Fibroblast of skin of right biceps (primary cell): ENCODE measurements at places on chromosomes 1 and 21.

- DNase-seq = peak; percentile 34
These were observed 48.5 kb upstream of the PBX1 start for GRCh38 chr1:164510435-164510834.

DNA sequence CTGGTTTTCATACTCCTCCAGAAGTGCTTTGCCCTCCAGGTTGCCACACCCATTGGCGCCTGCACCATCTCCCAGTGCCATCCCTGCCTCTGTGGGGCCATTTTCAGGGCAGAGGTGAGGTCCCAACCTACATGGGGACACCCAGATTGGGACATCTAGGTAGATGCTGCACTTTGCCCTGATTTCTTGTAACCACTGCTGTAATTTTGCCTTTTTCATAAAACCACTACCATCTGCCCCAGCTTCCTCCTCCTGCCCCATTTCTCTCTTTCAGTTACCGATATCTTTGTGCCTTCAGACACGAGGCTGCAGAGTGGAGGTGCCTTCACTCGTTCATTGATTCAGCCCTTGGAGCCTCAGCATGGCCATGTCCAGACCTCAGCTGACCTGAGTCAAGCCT lies 21.4 kb downstream of the FAAH start:
- DNase-seq = no peak

DNA sequence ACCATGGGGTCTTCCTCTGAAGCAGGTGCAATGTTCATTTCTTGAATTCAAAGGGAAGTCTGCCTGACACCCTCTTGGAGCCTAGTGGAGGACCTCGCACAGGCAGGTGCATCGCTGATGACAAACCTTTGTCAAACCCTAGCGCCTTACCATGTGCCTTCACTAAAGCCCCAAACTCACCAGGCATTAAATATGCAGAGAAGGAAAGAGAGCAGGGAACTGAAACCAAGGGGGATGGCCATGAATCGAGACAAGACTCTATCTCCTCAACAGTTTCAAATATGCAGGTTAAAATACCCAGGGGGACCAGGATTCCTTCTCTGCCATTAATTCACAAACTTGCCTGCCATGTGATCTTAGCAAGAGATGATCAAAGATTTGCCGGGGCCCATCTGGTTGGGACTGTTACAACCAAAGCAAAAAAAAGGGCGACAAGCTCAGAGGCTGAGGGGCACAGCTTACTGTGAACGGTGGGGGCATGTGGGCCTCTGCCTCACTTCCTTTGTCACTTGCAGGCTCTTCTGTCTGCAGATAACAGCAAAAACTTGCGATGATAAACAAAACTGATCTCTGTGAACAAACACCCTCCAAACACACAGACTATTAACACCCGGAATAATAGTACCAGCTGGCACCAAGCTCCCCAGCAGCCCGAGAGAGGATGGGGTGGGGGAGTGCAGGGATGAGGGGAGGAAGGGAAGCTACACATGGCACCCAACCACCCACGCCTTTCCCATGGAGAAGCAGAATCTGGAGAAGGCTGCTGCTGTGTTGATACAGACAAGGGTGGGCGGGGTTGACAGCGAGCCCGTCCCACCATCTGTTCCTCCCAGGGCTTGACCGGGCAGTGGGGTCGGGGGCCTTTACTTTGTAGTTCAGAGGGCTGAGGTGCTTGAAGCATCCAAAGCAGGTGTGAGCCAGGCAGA lies 33.9 kb downstream of the TMEM63A start:
- peak; percentile 22 for DNase-seq

DNA sequence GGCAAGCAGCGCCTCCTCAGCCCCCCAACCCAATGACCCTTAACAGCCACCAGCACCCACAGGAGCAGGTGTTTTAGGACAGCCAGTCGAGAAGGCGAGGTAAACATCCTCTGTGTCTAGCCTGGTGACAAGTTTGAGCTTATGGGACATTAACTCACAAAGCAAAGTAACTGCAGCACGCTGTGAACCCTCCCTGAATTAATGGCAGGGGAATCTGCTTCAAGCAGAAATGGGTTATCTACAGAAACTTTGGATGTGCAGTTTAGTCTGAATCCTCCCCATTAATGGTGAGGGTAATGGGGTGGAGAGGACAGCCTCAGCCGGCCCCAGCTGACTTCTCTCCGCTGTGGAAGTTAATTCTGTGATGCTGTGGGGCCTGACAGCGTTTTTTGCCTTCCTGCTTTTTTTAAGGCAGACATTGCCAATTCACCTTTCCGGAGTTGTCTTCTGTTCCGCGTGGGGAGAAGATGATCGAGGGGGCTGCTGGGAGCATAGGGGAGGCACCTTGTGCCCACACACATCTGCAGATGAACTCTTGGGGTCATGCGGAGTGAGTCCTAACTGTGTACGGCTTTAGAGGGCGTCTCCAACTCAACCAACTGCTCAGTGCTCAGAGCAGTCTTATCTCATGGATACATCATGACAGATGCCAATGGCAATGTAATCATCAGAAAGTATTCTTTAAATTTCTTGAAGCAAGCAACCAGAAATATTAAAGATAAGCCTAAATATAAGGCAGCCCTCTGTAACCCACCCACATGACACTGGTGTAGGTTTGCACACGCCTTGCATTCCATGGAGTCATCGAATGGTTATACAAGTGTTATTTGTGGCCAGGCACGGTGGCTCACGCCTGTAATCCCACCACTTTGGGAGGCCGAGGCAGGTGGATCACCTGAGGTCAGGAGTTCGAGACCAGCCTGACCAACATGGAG lies 41.0 kb downstream of the POFUT2 start:
- DNase-seq = no peak

DNA sequence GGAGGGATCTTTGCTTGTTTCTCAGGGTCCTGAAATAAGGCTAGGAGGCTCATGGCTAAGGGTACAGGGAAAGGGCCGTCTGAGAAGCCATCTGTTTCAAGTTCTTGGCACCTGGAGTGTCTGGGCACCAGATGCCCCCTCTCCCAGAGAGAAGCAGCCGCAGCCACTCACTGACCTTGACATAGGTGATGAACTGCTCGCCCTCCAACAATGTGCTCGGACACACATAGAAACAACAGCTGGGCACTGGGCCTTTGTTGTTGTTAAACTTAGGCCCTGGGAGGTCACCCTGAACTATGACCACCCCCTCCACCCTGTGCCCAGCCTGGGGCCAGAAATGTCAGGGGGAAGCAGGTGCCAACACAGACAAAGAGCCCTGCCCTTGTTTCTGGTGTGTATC lies 9.2 kb upstream of the TNNI1 start:
- no peak for DNase-seq

GRCh38 chr1:106753066-106753465 lies 303.4 kb upstream of the PRMT6 start:
- DNase-seq = peak; percentile 17

DNA sequence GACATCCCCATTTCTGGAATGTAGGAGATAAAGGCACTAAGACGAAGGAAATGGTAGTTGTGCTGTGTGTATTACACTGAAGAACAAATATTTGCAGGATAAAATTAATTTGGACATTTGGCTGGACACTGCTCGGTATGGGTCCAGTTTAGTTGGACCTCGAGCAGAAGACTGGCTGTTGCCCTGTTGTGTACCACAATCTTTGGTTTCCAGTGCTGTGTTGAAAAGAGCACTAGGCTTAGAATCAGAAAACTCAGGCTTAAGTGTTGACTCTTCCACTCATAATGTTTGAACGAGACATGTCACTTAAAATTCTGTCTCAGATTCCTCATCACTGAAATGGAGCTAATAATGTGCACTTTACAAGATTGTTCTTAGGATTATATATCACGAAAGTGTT lies 1.2 kb upstream of the ARPC5 start:
- DNase-seq = no peak

DNA sequence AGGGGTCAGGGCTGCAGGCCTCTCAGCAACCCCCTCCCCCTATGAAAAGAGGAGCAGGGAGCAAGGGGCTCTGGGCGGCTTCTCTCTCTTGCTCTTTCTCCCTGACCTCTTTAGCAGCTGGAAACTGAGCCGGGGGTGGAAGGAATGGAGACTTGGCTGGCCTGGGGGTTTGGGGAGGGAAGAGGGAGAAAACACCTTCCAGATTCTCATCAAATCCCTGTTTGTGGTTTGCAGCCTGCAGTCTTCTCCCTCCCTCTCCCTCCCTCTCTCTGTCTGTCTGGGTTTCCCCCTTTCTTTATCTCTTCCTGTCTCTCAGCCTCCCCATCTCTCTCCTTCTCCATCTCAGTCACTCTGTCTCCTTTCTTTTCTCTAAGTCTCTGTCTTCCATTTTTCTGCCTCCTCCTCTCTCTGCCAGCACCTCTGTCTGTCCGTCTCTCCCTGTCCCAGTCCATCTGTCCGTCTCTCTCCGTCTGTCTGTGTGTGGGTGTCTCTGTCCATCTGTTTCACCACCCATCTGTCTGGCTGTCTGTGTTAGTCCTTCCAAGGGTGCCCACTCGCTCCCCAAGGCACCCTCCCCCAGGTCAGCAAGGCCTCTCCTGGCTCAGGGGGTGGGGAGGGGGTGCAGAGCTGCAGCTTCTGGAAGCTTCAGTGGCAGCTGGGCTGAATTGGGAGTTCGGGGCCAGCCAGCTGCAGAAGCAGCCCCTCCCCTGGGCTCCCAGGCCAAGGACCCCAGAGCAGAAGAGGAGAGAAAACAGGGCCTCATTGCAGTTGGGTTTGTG lies 6.2 kb downstream of the AHDC1 start:
- DNase-seq = peak; percentile 44

- peak; percentile 80 for DNase-seq
These were observed 72.5 kb upstream of the TNFSF18 start for GRCh38 chr1:173122958-173123852.

DNA sequence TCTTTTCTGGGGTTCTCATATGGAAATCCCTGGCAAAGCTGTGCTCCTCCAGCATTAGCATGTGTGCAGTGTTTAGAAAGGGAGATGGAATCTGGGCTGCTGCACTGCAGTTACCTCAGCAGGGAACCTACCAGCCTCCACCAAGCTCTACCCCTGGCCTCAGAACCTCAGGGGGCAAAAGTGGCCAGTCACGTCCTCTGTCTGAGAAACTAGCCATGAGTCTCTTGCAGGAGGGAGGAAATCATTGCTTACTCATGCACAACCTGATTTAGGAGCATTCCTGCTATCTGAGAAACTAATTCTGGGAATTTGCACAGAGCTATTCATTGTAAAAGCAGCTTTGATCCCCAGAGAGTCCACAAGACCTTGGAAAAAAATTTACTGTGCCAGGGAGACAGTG lies 80.6 kb upstream of the IPO9 start:
- peak; percentile 97 for DNase-seq

- no peak for DNase-seq
These were observed 261.8 kb downstream of the FOXD2 start for GRCh38 chr1:47699492-47700235.

GRCh38 chr1:153302308-153302707 lies 10.4 kb downstream of the PGLYRP3 start:
- no peak for DNase-seq

DNA sequence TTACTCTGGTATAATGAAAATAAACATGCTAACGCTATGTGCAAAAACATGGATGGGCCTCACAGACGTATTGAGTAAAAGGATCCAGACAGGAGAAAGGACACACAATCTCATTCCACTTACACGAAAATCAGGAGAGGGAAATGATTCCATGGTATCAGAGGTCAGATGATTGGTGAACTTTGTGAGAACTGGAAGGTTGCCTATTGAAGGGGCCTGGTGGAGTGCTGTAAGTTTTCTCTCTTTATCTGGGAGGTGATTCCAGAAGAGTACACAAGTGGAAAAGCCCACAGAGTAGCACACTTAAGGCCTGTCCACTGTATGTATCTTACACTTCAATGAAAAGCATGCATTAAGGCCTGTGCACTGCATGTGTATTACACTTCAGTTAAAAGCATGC lies 9.6 kb downstream of the GSTM2 start:
- DNase-seq = no peak

GRCh38 chr1:18939398-18940302 lies 16.8 kb downstream of the IFFO2 start:
- DNase-seq = peak; percentile 63

DNA sequence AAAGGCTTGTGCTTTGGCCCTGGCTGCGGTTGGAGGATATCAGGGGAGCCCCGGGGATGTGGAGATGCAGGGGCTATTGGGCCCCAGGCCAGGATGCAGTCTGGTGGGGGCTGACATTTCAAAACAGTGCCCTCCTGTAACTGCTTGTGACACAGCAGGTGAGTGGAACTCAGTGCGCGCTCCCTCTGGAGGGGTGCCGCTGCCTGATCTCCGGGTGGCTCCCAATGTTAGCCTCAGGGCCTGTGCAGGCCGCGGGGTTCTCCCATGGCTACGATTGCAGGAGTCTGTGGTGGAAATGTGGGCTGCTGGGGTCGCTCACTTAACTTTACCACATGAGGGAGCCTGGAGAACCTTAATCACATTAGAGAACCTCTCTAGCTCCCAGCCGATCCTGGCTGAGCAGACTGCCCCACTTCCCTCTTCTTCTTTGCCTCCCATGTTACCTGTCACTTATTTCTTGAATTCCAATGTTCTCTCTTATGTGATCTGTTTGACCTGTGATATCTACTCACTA lies 163.2 kb downstream of the FMN2 start:
- no peak for DNase-seq

DNA sequence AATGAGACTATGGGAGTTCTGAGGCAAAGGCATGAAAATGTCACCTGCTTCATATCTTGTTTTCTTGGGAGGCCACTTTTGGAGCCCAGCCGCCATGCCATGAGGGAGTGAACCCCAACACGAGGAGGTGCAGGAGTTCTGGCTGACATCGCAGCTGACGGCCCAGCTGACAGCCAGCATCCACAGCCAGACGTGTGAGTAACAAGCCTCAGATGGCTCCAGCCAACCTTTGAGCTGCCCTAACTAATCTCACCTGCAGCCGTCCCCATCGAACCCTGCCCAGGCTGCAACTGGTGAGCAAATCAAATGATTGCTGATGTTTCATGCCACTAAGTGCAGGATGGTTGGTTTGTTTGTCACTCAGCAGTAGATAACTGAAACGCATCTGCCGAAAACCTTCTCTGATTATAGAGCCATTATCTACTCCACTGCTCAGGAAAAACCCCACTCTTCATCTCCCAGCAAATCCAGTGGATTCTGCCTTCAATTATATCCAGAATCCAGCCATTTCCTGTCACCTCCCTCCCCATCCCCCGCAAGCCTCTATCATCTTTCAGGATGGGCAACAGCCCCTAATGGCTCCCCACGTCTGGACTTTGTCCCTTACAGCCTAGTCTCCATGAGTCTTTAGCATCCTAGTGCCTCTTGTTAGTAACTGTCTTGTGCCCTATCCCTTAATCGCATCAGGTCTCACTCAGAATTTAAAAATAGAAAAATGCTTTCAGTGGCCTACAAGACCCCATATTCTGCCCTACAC lies 18.5 kb upstream of the RAB4A start:
- DNase-seq = no peak

- DNase-seq = no peak
These were observed 133.8 kb downstream of the SPATA46 start for GRCh38 chr1:162242804-162243203.

- peak; percentile 77 for DNase-seq
These were observed 58.5 kb downstream of the SLC25A24 start for GRCh38 chr1:108141621-108142020.

- no peak for DNase-seq
These were observed 19.2 kb downstream of the OLFML2B start for GRCh38 chr1:162004441-162004950.

DNA sequence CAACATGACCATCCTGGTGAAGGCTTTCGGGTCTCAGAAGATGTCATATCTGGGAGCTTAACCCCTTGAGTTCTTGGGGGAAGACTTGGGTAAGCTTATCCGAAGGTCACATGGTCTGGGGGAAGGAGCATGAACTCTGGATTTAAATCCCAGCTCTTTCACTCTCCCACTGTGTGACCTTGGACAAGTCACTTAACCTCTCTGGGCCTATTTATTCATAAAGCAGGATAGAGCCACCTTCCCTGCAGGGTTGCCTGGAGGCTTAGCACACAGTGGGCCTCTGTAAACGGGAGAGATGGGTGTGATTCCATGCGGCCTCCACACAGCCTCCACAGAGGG lies 8.2 kb upstream of the ARHGEF10L start:
- no peak for DNase-seq

- no peak for DNase-seq
These were observed 56.5 kb upstream of the BMP8A start for GRCh38 chr1:39434797-39435395.
